ENCODE measurements at places on chromosomes 1 and 21.

DNA sequence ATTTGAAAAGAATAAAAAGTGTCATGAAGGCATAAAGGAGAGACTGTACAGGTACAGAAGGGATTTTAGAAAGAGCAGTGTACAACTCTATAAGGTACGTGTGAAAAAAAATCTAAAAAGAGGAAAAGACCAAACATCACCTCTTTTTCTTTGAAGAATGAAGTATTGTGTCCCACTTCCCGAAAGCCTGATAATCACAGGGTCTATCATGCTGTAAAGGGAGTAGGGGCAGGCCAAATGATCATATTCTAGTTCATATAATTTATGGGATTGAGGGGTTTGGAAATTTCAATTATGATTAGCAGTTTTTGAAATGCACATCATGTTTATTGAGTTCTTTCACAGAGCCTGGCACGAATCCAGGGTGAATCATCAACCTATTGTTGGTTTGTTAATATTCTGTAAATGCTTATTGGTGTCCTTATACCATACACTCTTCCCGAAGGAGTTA is 910 bp upstream of the RERE start:
- no peak for DNase-seq

- DNase-seq = no peak
These were observed 2.7 kb upstream of the HMGN2 start for GRCh38 chr1:26469558-26469957.

DNA sequence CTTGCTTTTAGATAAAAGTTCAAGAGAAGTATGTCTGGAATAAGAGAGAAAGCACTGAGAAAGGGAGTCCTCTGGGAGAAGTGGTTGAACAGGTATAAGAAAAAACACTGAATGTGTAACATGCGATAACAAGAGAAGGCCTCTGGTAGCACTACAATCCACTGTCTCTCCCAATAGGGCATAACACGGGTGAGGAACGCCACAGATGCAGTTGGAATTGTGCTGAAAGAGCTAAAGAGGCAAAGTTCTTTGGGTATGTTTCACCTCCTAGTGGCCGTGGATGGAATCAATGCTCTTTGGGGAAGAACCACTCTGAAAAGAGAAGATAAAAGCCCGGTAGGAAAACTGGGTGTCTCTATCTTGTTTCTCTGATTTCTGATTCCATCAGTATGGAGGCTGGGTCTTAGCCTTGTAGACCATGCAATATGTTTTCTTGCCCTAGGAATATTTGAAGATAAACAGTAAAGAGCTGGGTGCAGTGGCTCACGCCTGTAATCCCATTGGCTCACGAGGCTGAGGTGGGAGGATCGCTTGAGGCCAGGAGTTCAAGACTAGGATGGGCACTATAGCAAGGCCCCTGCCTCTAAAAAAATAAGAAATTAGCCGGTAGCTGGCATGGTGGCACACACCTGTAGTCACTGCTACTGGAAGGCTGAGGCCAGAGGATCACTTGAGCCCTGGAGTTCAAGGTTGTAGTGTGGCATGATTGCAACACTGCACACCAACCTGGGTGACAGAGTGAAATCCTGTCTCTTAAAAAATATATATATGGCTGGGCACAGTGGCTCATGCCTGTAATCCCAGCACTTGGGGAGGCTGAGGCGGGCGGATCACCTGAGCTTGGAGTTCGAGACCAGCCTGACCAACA is 40.4 kb downstream of the DAP3 start:
- peak; percentile 38 for DNase-seq

DNA sequence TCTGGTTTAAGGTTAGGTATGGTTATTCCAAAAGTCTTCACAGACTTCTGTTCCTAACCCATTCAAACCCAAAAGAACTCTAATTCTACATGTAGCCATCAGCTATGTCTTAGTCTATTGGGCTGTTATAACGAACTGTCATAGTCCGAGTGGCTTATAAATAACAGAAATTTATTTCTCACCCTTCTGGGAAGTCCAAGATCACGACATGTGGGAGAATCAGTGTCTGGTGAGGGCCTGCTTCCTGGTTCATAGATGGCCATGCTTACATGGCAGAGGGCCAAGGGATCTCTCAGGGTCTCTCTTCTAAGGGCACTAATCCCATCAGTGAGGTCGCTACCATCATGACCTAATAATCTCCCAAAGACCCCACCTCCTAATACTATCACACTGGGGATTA is 103.0 kb upstream of the PPP2R5A start:
- no peak for DNase-seq

DNA sequence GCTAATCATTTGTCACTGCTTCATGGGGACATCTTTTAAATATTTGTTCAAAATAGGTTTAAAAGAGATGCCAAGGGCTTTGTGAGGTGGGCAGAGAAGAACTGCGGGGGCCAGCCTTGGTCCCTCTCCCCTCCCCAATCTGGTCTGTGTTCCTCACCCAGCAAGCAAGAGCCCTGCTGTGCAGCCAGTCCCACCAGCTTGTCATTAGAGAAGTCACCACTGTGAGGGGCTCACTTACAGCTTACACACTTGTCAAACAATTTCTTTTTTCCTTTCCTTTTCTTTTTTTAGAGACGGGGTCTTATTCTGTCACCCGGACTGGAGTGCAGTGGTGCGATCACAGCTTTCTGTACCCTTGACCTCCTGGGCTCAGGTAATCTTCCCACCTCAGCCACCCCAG is 10.4 kb upstream of the CDK18 start:
- no peak for DNase-seq

GRCh38 chr1:213659580-213660547 is 327.9 kb upstream of the PROX1 start:
- no peak for DNase-seq

DNA sequence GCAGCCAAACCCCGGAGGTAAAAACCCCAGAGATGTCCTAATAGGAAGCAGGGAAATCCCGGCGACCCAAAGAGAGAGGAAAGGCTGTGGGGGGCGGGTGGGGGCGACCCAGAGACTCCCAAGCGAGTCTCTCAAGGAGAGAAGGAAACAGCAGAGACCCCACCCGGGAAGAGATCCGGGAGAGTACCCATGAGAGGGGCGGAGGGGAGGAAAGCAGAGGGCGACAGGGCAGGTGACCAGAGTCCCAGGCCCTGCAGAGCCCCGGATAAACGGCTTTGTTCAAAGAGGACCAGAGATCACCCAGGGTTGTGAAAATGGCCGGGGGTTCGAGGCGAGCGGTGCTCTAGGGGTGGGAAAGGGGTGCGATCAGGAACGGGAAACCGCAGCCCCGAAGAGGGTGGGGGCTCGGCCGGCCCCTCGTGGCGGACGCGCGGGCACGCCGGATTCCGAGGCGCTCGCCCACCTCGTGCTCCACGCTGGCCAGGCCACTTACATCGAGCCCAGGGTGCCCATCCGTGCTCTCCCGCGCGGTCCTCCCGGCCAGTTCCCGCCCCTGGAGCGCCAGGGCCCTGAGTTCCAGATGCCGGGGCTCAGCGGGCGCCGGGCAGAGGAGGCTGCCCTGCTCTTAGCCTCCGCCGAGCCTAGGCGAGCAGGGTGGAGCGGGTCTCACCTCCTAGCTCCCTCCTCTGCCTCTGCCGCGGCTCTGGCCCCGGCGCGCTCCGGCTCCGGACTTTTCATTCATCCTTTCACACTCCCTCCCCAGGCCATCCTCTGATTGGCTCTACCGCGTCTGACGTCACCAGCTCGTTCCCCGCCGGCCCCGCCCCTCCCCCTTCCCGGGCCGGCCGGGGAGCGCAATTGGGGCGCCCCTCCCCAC is 52.3 kb downstream of the RHBG start:
- peak; percentile 50 for DNase-seq

DNA sequence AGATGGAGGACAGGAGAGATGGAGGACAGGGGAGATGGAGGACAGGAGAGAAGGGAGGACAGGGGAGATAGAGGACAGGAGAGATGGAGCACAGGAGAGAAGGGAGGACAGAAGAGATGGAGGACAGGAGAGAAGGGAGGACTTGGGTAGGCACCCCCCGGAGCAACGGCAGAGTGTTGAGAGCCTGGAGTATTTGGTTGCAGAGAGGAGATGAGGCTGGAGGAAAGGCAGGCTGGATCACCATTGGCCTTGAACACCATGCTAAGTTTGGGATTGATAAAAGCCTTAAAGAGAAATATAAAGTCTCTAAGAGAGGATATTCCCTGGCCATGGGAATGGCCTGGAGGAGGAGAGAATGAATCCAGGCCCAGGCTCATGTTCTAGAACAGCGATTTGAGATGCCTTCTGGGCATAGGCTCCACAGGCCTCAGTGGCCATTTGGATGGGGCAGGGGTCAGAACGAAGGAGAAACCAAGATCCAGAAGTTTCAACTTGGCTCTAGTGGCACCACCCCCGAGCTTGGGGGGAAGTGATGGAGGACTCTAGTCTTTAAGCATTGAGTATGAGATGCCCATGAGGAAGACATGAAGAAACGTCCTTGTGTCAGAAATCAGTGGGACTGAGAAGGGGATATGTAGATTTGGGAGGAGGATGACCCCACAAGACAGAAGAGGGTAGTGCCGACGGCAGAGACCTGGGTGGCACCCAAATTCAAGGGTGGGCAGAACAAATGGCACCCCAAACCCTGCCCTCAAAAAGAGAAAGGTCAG is 47.9 kb upstream of the EDN2 start:
- DNase-seq = no peak

- no peak for DNase-seq
These were observed 8.3 kb upstream of the SLC2A1 start for GRCh38 chr1:42966688-42967612.

GRCh38 chr1:145983960-145984830 is 12.2 kb downstream of the TXNIP start:
- no peak for DNase-seq

- no peak for DNase-seq
These were observed 671.9 kb downstream of the BRINP3 start for GRCh38 chr1:189805735-189806134.

DNA sequence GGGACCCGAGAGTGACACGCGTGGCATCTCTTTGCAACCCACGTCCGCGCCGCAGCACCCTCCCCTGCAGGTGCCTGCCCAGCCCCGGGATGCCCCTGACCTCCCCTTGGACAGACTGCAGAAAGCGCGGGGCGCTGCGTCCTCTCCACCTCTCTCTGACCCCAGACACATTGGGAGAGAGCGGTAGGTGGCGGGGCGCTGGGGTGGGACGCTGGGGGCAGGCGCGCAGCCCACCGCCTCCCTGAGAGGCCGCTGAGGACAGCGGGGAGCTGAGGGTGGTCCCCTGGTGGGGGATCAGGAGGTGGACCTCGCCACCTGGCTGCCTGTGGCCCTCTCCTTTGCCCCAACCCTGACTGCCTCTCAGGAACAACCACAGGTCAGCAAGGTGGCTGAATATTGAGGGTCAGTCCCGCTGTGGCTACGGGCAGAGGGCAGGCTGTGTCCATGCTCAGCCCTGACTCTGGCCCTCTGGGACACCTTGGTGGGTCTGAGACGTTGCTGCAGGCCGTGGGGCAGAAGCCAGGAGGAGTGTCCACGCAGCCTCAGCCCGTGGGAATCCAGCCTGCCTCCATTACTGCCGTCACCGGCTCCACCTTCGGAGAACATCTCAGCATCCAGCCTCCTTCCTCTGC is 761 bp upstream of the UBE2J2 start:
- DNase-seq = no peak

- no peak for DNase-seq
These were observed 59.2 kb downstream of the TBX15 start for GRCh38 chr1:118928739-118929554.

- DNase-seq = no peak
These were observed 177.3 kb downstream of the CHRM3 start for GRCh38 chr1:239563681-239564080.

GRCh38 chr1:109895720-109896504 is 14.7 kb upstream of the CSF1 start:
- no peak for DNase-seq

- DNase-seq = no peak
These were observed 430.9 kb downstream of the HLX start for GRCh38 chr1:221310180-221310579.

DNA sequence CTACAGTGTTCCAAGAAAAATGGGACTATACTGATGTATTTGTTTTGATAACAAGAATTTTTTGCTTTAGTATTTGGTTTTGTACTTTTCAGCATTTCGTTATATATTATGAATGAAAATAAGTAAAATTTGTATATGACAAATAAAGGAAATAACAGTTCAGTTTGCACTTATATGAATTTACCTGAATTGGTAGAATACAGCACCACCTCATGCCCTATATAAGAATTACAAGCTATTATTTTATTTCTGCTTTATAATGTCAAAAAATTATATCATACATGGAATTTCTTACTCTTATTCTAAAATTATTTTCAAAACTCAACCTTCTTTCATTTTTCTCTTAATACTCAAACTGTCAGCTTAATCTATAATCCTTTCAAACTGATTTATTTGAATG is 14.6 kb downstream of the EFCAB7 start:
- no peak for DNase-seq

GRCh38 chr1:52237430-52237829 is 95.5 kb downstream of the ZFYVE9 start:
- no peak for DNase-seq

- no peak for DNase-seq
These were observed 38.8 kb downstream of the DIPK1A start for GRCh38 chr1:92922356-92923035.

- DNase-seq = no peak
These were observed 492.0 kb upstream of the RUNX1 start for GRCh38 chr21:35540950-35541638.

DNA sequence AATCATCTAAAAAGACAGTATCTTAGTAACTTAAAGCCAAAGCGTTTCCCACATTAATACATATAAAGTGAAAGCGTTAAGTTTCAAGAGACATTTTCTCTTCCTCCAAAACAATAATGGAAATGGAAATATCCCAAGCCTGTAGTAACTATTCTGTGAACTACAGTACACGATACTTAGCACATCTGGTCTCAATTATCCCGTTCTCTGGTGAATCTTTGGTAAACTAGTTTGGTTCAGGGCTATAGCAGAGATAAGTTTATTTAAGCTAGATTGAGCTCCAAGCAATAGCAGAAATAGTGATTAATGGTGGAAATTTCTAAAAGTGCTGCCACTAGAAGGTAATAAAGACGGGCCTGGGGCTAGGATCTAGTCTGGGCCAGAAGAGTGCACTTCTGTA is 55.2 kb downstream of the PCNX2 start:
- no peak for DNase-seq

DNA sequence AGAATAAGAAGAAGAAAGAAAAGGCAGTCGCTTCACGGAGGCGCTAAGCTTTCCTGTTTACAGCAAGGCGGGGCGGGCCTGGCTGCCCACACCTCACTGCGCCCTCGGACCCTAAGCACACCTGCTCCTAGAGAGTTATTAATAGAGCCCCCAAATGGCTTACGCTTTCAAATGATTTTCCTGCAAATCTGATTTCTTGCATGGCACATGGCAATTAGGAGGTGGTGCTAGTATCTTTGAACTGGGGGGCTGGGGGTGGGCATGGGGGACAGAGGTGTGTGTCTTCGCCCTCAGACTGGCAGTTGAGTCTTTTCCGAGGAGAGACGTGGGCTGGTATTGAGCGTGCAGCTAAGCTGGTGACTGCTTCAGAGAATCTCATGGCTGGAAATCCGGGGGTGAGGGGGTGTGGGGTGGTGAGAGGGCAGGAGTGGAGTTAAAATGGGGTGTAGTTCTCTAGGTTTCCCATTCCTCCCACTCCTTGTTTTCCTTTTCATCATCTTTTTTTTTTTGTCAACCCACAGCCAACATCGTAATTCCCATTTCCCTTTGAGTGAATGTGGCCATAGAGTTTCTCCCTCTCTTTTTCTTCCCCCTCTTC is 1.3 kb downstream of the S1PR1 start:
- DNase-seq = peak; percentile 9
